ENCODE measurements at places on chromosomes 6 and 20. TPM values are rescaled to one million over a fixed set of nuclear protein-coding genes. Genes with fewer than 3 reads are reported as not detected.

PACSIN1 gene
- 0.33 TPM for total RNA-seq

PLCB1 gene
- 30.5 TPM for total RNA-seq

DOK5 gene
- total RNA-seq = 2.0 TPM

BPIFA1 gene
- total RNA-seq = not detected

LY6G6D gene
- total RNA-seq = not detected

EZR gene
- 154 TPM for total RNA-seq

PRL gene
- total RNA-seq = not detected

OR2H2 gene
- not detected for total RNA-seq

SLC22A2 gene
- total RNA-seq = not detected

HS3ST5 gene
- not detected for total RNA-seq

CCDC28A gene
- total RNA-seq = 35.7 TPM

SLC25A27 gene
- 37.4 TPM for total RNA-seq

ABHD16B gene
- not detected for total RNA-seq

PTPRA gene
- total RNA-seq = 89.1 TPM
